ENCODE measurements at places on chromosomes 5 and 9. TPM values are rescaled to one million over a fixed set of nuclear protein-coding genes. Genes with fewer than 3 reads are reported as not detected.

The DAB2IP gene
- 25.7 TPM for total RNA-seq

The AQP3 gene
- total RNA-seq = 20.0 TPM

DNA sequence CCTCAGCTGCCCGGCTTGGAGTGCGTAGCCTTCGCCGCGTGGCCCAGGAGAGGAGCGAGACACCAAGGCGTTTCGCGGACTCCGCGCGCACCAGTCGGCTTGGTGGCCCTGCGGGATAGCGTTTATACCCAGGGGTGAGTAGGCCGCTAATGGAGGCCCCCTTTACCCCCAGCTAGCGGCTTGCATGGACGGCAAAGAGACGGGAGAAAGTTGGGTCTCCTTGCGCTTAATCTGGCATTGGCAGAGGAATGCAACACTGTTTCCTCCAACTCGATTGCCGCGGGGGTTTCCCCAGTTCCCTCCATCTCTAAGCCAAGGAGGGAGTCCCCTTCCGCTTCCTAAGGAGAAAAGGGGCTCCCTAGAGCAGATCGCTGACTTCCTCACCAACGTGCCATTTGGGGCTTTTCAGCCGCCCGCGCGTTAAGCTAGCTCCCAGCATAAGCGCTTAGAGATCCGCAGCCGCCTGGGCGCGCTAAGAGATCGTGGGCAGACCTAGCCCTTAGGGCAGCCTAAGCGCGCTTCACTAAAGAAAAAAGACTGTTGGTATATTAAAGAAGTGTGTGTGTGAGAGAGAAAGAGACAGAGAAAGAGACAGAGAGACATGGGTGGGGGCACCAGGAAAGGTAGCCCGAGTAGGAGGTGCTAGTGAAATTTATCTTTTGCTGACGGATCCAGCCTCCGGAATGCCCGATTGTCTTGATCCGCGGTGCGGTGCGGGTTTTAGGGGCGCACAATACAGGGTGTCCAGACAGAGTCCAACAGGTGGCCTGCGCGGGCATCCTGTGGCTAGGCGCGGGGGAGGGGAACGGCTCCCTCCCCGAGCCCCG, 597.9 kb upstream of the SGCD start:
- H3K4me1 ChIP-seq = peaks cover 46% of the 10 kb centered on the region
- H3K27me3 ChIP-seq = no peaks in the 10 kb centered on the region
- H3K4me3 ChIP-seq = peak overlapping the region; percentile 62
- peak overlapping the region; percentile 74 for H3K27ac ChIP-seq

The AUH gene
- 28.2 TPM for total RNA-seq

The TSSK1B gene
- total RNA-seq = not detected

The IL9 gene
- not detected for total RNA-seq

DNA sequence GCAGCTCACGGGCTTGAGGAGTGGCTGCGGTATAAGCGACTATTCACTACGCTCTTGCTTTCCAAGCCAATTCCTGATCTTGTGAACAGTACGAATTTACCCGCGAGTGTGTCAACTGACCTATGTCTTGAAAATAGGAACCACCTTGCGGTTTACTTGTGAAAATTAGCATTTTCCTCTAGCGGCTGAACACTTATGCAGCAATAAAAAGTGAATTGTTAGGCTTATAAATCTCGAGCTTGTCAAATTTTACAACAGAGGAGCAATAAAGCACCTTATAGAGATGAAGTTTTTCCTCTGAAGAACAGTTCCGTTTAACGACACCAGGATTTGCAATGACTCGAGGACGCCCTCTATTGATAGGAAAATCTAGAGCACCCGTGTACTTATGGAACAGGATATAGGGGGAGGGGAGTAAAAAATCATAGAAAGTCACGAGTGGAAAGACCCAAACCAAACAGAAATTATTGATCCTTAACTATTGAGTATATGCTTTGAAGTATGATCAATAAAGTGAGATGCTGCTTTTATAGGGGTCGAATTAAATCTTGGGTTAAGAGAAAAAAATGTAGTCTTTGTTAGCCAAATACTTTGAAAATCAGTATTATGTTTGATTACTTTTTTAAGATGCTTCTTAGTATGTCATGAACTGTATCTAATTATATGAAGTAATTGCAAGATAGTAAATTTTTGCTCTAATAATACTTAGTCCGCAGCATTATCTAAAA, 1.9 kb upstream of the RGMB start:
- H3K27me3 ChIP-seq = no peaks in the 10 kb centered on the region
- no peaks in the 10 kb centered on the region for H3K36me3 ChIP-seq
- peak overlapping the region; percentile 96 for H3K27ac ChIP-seq
- DNase-seq = peak; percentile 51

GRCh38 chr5:14851050-14851419, 20.5 kb downstream of the ANKH start:
- H3K4me3 ChIP-seq = no peak overlapping the region
- H3K27ac ChIP-seq = peak overlapping the region; percentile 79
- H3K4me1 ChIP-seq = peaks cover 49% of the 10 kb centered on the region
- H3K27me3 ChIP-seq = no peaks in the 10 kb centered on the region
- DNase-seq = no peak
- no peaks in the 10 kb centered on the region for H3K36me3 ChIP-seq

GRCh38 chr9:25994605-25995004, 316.4 kb upstream of the TUSC1 start:
- H3K4me1 ChIP-seq = no peaks in the 10 kb centered on the region
- H3K27ac ChIP-seq = no peak overlapping the region
- no peaks in the 10 kb centered on the region for H3K36me3 ChIP-seq
- DNase-seq = no peak
- H3K27me3 ChIP-seq = no peaks in the 10 kb centered on the region

DNA sequence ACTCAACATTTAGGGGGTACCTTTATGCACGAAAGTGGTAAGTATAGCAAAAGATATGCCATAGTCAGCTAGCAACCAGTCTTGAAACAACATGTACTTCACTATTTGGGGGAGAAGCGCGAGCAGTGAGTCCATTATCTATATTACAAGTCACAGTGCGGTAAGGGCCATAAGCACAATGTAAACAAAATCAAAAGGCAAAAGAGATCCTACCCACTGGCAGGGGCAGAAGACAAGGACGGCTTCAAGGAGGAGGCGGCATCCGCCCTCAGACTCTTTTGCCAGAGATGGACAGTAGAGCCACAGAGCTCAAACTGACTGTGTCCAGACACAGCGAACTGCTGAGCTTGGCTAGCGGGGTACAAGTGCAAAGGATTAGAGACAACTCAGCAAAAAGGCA, 9.6 kb downstream of the MAPK9 start:
- no peak overlapping the region for H3K4me3 ChIP-seq
- H3K27ac ChIP-seq = no peak overlapping the region
- H3K27me3 ChIP-seq = no peaks in the 10 kb centered on the region
- H3K36me3 ChIP-seq = peaks cover 35% of the 10 kb centered on the region

DNA sequence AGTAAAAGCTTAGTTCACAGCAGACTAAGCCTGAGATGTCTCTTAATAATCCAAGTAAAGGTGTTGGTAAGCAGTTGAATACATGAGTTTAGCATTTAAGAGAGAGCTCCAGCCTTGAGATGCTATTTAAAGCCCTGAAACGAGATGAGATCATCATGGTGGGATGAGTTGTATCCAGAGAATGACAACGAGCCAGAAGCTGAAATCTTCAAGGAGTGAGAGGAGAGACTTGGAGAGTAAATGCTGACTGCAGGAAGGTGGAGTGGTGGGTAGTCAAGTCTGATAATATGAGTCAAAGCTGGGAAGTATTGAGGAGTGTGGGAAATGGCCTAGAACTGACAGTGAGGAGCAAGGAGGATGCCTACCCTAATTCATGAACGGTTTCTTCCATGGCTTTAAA, 53.7 kb downstream of the PLAC8L1 start:
- no peaks in the 10 kb centered on the region for H3K27me3 ChIP-seq
- no peaks in the 10 kb centered on the region for H3K4me1 ChIP-seq
- no peak overlapping the region for H3K27ac ChIP-seq
- H3K4me3 ChIP-seq = no peak overlapping the region
- DNase-seq = no peak

The PCDHA5 gene
- total RNA-seq = not detected

The COL23A1 gene
- 0.97 TPM for total RNA-seq

DNA sequence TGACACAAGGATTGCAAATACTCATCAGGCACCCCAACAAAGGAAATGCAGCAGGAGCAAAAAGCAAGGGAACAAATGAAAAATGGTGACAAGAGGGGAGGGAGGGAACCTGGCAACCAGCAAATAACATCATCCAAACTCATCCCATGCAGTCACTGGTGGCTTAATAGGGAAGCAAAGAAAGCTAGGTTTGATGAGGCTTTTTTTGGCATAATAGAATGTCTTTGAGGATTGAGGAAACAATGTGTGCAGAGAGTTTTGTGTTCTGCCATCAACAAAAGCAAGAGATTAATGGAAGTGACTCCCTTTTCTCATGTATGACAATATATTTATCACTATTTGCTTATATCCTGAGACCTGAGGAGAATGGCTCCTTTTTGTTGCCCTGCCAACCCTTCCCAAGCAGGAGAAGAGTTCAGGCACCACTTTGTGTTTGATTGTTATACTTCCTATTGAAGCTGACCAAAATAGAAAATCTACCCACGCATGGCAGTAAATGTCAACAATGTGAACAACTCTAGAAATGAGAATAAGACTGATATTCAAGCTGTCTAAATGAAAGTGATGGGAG, 375.7 kb downstream of the CAAP1 start:
- H3K4me3 ChIP-seq = no peak overlapping the region
- no peak overlapping the region for H3K27ac ChIP-seq
- H3K4me1 ChIP-seq = no peaks in the 10 kb centered on the region
- no peaks in the 10 kb centered on the region for H3K36me3 ChIP-seq

DNA sequence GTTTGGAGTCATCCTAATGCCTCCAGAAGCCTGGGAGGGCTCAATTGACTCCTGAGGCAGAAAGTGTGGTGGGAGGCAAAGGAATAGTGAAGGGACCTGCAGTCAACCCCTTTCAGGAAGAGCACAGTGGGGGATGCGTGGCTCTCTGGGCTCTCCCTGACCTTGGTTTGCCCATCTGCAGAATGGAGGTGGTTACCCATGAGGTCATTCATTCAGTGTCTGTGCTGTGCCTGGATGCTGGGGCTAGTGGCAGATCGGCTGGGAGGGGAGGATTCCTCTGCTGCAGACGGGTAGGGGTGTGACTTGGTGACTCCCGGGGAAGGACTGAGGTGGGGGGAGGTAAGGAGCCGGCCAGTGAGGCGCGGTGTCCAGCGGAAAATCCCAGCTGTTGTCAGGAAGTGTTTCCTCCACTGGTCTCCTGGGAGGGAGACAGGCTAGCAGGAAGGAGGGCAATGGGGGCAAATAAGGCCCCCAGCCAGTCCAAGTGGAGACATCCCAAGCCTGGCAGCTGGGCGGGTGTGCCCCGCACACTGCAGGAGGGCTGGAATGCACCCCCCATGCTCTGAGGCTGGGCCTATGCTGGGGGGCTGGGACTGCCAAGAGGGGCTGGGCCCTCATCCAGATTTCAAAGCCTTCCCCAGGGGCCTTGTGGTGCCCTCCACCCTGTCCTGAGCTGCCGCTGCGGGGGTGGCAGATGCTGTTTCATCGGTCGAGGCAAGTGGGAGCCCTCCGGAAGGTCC, 10.9 kb downstream of the CXXC5 start:
- peak overlapping the region; percentile 51 for H3K4me3 ChIP-seq
- H3K27ac ChIP-seq = peak overlapping the region; percentile 97
- no peaks in the 10 kb centered on the region for H3K27me3 ChIP-seq
- H3K36me3 ChIP-seq = no peaks in the 10 kb centered on the region
- peak; percentile 90 for DNase-seq
- H3K4me1 ChIP-seq = peaks cover 92% of the 10 kb centered on the region

GRCh38 chr5:126826619-126827215, 49.8 kb downstream of the LMNB1 start:
- H3K27me3 ChIP-seq = no peaks in the 10 kb centered on the region
- H3K36me3 ChIP-seq = no peaks in the 10 kb centered on the region
- no peak overlapping the region for H3K27ac ChIP-seq

The TMED7 gene
- total RNA-seq = 122 TPM

GRCh38 chr5:6877986-6878828, 165.0 kb downstream of the TENT4A start:
- no peaks in the 10 kb centered on the region for H3K36me3 ChIP-seq
- H3K27ac ChIP-seq = no peak overlapping the region
- H3K27me3 ChIP-seq = no peaks in the 10 kb centered on the region
- H3K4me3 ChIP-seq = no peak overlapping the region

- peaks cover 3% of the 10 kb centered on the region for H3K4me1 ChIP-seq
- H3K4me3 ChIP-seq = no peak overlapping the region
- DNase-seq = no peak
- peak overlapping the region; percentile 43 for H3K27ac ChIP-seq
Measured at GRCh38 chr9:995781-996180, 19.3 kb downstream of the DMRT3 start.

- H3K4me1 ChIP-seq = peaks cover 4% of the 10 kb centered on the region
- DNase-seq = no peak
- no peaks in the 10 kb centered on the region for H3K36me3 ChIP-seq
- no peak overlapping the region for H3K27ac ChIP-seq
Measured at GRCh38 chr5:37774912-37775483, 64.8 kb downstream of the GDNF start.

The IFNA2 gene
- total RNA-seq = not detected

- no peaks in the 10 kb centered on the region for H3K36me3 ChIP-seq
- H3K27me3 ChIP-seq = no peaks in the 10 kb centered on the region
- no peak for DNase-seq
- no peak overlapping the region for H3K27ac ChIP-seq
- H3K4me1 ChIP-seq = no peaks in the 10 kb centered on the region
Measured at GRCh38 chr5:146725025-146725424, 153.5 kb downstream of the PPP2R2B start.

The LCN9 gene
- total RNA-seq = not detected

DNA sequence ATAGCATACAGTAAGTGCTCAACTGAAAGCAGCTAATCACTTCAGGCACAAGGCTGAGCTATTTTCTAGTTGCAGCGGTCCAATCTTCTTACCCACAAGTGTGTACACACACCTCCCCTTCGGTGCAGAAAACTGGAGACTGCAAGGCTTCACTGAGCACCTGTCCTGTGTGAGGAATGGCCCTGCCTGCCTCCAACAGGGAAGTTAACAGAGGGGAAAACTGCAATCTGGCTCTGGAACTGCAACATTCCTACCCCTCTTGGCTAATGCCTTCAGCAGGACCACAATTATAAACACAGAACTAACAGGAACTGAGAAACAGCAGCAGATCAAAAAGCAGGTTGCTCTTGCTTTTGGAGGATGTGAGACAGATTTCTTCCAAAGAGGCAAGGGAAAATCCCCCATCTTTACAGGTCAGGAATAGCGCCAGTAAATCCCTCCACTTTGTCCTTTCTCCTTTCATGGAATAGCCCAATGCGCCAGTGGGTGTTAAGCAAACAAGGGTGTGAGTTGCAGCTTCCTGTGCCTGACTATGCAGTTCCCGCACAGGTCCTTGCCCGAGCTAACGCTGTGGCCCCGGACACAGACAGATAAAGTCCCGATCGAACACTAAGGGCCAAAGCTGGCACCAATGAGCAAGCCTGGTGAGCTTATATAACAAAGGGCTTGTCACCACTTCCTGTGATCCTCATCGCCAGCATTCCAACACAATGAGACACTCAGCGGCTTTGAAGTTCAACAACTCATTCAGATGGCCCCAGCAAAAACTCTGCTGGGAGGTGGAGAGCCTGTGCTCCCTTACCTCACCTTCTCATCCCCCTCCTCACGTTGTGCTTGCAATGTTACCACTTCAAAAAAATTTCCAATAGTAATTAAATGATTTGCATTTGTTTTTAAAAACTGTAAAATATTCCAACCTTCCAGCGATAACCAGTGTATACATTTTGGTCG, 21.5 kb downstream of the SHB start:
- no peaks in the 10 kb centered on the region for H3K27me3 ChIP-seq
- H3K27ac ChIP-seq = peak overlapping the region; percentile 55
- H3K4me3 ChIP-seq = no peak overlapping the region
- no peak for DNase-seq
- no peaks in the 10 kb centered on the region for H3K36me3 ChIP-seq

The ZFR gene
- 109 TPM for total RNA-seq

The MYOZ3 gene
- 12.6 TPM for total RNA-seq

Data from gastrocnemius medialis (tissue), 4 donors.